Brain (organoid and tissue), 16 donors: ENCODE measurements at places on chromosomes 1 and 21. TPM values are rescaled to one million over a fixed set of nuclear protein-coding genes. Genes with fewer than 3 reads are reported as not detected.

The STUM gene
- 8.0 TPM for polyA plus RNA-seq

- DNase-seq = no peak
These were observed 62.1 kb downstream of the SNX7 start for GRCh38 chr1:98723574-98723973.

DNA sequence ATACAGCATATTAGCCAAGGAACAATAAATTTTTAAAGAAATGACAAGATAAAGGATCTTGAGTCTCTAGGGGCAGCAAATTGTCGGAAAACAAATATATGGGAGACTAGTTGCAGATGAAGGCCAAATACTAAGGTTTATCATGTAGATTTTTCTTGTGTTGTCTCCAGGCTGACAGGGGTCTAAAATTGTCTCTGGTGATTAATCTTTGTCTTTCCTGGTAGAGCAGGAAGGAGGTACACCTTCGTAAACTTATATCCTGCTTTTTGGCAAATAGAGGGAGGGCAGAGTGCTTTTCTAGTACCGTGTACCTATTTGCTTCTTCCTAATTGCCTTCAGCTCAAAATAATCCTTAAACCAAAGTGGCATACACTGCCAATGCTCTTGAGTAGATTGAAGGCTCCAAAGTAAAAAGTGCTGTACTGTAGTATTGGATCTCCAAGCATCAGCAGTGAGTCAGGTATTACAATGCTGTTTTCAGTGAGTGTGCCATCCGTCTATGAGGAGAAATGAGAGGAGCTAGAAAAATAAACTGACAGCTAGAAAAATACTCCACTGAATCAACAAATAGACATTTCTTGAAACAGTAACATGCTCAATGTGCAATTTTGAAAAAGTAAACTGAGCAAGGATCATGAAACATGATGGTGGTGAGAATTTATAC is 1.8 kb upstream of the LEPR start:
- no peak for DNase-seq

DNA sequence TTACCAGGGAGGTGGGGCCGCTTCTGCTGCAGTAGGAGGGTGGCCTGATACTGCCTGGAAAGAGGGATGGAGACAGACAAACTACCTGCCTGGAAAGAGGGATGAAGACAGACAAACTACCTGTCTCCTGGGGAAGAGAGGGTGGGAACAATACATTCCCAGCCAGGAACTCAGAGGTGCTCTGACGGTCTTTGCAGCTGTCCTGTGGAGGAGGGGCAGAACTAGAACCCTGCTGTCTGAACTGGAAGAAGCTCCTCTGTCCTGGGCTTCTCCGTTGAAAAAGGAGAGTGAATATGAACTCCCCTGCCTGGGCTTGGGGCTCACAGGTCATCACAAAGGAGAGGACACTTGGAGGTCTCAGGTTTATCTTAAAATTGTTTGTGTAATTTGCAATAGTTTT is 40.3 kb upstream of the ETV3 start:
- no peak for DNase-seq

DNA sequence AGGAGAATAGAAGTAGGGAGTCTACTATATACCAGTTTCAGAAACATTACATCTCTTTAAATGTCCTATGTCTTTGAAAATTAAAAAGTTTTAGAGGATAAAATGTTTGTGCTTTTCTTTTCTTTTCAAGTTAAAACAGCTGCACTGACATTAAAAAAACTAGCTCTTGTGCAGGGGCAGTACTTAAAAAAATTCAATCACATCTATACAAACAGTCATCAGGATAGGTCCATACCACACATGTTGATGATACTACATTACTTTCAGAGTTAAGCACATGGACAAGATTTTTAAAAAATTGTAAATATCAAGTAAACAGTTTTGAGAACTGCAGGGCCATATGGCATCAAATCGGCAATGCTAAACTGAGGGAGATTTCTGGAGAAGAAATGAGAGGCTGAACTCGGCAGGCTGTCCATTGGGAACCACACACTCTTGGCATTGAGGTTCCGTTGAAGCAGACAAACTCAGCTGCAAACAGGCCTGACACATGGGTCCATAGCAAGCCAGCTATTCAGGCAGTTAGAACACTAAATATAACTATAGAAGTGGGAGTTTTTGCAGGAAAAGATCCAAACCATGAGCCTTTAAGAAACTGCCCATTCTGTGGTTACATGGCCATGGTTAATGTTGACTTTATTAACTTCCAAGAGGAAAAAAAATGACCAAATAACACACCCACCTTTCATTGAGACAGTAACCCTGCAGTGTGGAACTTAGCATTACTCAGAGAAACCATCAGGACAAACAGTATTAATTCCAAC is 84.5 kb upstream of the BCL10 start:
- DNase-seq = no peak

The ASAP3 gene
- polyA plus RNA-seq = 7.9 TPM

GRCh38 chr1:174654560-174654959 is 206.8 kb downstream of the GPR52 start:
- DNase-seq = no peak

- peak; percentile 73 for DNase-seq
These were observed 147.1 kb downstream of the SLC45A1 start for GRCh38 chr1:8465013-8465412.
